WTC11 (cell line): ENCODE measurements at places on chromosomes 6 and 20. TPM values are rescaled to one million over a fixed set of nuclear protein-coding genes. Genes with fewer than 3 reads are reported as not detected.
A peak's percentile ranks its signal among the peaks of the same experiment; 100 is the strongest.

- DNase-seq: no peak
Observed at GRCh38 chr6:149181304-149181703, 136.2 kb upstream of the TAB2 start.

DNA sequence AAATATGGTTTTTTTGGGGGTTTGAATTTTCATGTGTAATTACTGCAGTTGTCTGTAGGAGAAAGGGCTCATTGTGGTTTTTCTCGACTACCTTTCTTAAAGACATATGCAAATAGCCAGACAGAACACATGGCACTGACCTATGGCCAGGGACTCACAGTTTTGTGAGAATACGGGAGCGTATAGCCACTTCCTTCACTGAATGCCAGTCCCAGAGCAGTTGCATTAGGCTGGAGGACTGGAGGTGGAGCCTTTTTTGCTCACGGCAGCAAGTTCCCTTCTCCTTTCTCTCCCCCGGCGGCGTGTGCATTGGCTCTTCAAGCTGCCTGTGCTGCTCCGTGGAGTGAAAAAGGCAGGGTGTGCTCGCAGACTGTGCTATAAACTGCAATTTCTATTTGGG lies 114.9 kb downstream of the AKAP7 start:
- peak; percentile 48 for DNase-seq

- DNase-seq: no peak
Observed at GRCh38 chr6:127539272-127539671, 20.1 kb upstream of the MTCL3 start.

DNA sequence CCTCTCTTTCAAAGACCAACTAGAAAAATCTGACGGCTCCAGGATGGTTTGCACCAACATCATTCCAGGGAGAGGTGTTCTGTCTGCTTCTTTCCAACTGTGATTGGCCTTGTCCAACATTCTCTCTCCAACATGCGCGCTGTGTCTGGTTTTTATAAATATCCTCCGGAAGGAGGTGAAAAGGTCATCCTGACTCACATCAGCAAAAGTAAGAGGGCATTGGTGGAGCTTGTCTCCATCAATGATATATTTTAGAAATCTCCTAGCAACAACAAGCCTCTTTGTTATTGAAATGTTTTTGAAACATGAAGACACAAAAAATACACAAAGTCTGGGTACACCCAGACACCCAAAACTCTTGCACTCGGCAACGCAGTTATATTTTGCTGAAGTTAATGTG lies 475.3 kb upstream of the JARID2 start:
- DNase-seq: no peak

- DNase-seq: no peak
Observed at GRCh38 chr20:2603816-2604505, 48.5 kb upstream of the NOP56 start.

- no peak for DNase-seq
Observed at GRCh38 chr20:53678990-53679596, 85.5 kb upstream of the ZNF217 start.

Gene LGSN
- total RNA-seq: 0.11 to 0.35 TPM (median 0.18 TPM) in 3 replicates

Gene PRDM13
- total RNA-seq: 0.09 to 0.14 TPM (median 0.11 TPM) in 3 replicates

Gene RNF39
- total RNA-seq: 4.2 to 5.1 TPM (median 4.5 TPM) in 3 replicates

Gene ELOVL2
- total RNA-seq: 1.0 to 2.0 TPM (median 1.1 TPM) in 3 replicates
